Astrocyte of the hippocampus (primary cell): ENCODE measurements at places on chromosomes 2 and 18.

DNA sequence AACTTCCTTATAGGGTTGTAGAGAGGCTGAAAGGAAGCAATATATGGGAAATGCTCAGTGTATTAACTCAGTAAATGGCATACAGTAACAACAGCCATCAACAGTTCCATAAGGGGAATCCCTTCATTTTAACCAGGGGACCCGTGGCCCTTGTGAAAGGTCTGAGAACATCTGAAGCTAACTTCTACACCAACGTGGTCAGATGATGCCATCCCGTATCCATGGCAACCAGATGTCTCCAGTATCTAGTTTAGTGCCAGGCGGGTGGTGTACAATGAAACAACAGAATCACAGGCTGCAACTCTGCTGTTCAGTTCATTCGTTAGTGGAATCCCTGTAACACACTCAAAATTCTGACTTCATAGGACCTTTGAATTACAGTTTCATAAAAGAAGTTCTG, 162.3 kb downstream of the TGIF1 start:
- no peak for DNase-seq

DNA sequence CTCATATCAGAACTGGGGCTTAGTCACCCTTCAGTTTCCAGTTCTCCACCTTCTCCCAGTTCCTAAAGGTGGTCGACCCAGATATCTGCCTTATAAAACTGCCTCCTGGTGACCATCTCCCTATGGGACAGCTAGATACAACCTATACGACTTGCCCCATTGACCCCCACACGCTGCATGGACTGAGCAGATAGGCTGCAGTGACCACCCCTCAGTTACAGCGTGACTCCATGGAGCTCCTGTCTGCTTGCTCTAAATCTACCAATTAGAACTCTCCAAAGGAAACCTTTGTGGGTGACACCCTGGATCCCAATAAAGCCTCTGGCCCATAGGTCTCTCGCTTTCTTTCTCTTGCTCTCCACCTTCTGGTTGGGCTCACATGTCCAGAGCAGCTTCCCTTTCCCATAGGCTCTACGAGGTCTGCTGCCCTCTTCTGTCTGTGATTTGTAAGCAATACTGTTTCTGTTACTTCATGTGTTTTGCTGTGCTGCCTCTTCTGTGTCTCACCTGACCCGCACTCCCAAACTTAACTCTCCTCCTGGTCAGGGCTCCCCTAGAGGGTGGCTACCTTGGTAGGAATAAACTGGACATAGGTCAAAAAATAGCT, 971.3 kb upstream of the FAM98A start:
- peak; percentile 53 for DNase-seq

- DNase-seq: no peak
These were observed 220.3 kb downstream of the BCL2 start for GRCh38 chr18:63099091-63099840.

- no peak for DNase-seq
These were observed 212.5 kb downstream of the DLGAP1 start for GRCh38 chr18:4242431-4243161.

- DNase-seq: peak; percentile 34
These were observed 82.0 kb downstream of the RRM2 start for GRCh38 chr2:10204326-10205161.

DNA sequence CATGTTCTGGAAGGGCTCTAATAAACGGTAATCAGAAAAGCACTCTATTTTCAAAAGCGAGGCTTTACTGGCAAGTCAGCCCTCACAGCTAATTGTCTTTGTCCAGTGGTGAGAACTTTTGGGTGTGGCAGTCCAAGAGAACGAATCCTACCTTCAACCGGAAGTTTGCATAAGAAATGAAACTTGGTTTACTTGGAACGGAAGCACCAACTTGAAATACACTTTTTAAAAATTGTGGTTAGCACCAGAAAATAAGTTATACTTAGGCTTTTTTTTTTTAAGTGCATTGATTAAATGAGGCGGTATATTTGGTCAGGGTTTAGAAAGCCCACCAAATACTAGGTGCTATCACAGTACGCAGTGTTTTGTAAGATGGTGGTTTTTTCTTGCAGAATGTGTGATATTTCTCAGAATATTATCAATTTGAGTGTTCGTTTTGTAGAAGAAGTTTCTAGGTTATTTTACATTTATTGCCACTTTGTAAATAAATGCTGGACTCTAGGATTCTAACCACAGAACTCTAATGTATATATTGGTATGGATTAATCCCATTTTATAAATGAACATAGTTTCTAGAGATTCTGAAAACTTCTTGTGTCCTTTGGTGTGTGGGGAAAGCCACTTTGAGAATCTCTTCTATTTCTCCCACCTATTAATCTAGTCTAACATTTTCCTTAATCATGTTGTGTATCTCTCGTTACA, 1.2 kb downstream of the MYL12A start:
- DNase-seq: peak; percentile 61

DNA sequence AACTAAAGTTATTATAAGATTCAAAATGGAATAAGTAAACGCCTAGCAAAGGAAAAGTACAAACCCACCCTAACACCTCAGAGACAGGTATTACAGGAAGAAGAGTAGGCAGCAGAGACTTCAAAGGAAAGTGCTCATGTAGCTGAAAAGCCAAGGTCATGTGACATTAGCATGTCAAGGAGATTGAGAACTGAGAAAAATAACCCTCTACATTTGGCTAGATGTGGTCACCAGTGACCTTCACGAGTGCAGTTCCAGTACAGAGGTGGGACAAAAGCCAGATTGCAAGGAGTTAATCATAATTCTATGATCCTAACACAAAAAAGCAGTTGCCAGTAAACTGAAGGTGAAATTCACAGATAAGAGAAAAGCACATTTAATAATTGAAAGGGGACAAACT, 252.7 kb downstream of the ZEB2 start:
- no peak for DNase-seq

GRCh38 chr18:69444221-69444620, 43.5 kb downstream of the DOK6 start:
- DNase-seq: peak; percentile 6
